ENCODE measurements at places on chromosomes 7 and 10.

GRCh38 chr7:100639995-100640516, 1.3 kb downstream of the TFR2 start:
- DNase-seq: no peak

GRCh38 chr10:44927352-44927751, 16.2 kb downstream of the TMEM72 start:
- DNase-seq: no peak

DNA sequence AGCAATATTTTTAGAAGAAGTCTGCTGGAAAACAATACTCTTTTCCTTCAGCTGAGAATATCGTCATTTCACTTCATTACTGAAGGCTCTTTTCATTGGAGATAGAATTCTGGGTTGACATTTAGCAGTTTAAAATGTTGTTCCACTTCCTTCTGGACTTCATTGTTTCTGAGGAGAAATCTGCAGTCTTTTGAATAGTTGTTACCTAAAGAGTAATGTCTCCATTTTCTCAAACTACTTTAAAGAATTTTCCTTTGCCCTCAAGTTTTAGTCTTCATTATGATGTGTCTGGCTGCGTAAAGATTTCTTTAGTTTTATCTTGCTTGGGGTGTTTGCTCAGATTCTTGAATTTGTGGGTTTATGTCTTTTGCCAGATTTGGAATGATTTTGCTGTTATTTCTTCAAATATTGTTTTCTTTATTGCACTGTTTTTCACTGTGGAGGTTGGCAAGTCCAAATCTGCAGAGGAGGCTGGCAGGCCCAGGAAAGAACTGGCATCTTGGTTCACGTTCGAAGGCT, 136.3 kb downstream of the DNAJB6 start:
- no peak for DNase-seq

- DNase-seq: no peak
These were observed 903.9 kb downstream of the NRG3 start for GRCh38 chr10:82778908-82779307.

- no peak for DNase-seq
These were observed 28.9 kb downstream of the ADAP1 start for GRCh38 chr7:925601-926000.

- DNase-seq: no peak
These were observed 33.8 kb downstream of the NOLC1 start for GRCh38 chr10:102185811-102186527.
